ENCODE measurements at places on chromosomes 2 and 18.

DNA sequence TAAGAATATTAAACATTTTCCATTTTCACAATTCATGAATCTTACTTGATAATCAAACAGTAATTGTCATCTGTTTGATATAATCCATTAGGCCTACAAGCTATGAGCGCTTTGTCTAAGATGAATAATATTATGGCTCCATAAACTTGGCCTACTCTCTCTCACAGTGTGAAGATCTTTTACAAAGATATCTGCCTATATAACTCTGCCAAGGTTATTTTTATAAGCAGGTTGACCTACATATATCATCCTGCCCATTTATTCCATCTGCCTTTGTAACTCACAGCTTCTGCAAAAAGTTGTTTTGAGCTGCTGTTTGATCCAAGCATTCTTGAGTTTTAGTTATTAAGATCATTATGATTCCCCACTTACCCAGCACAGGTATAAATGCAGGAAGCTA is 158.3 kb downstream of the PDE11A start:
- no peak for DNase-seq

DNA sequence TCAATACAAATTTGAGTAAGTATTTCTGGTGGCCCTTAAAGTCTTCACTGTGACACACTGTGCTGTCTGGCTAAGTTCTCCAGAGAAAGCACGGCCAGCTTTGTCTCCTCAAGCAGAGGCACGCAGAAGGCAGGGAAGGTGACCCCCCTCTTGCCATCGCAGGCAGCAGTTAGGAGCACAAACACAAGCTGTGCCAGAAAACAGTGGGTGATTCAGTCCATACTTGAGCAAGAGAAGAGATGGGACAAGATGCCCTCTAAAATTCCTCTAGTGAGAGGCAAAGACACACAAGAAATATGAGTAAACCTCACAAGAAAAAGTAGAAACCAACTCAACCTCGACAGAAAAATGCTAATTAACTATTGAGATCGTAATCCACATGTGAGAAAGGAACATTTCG is 9.8 kb downstream of the MCEE start:
- no peak for DNase-seq

- DNase-seq = no peak
Observed at GRCh38 chr2:72081451-72081850, 66.2 kb downstream of the CYP26B1 start.

GRCh38 chr2:130372833-130373807 is 17.3 kb downstream of the PTPN18 start:
- no peak for DNase-seq

- DNase-seq = no peak
Observed at GRCh38 chr2:60555783-60556139, 2.3 kb upstream of the BCL11A start.

DNA sequence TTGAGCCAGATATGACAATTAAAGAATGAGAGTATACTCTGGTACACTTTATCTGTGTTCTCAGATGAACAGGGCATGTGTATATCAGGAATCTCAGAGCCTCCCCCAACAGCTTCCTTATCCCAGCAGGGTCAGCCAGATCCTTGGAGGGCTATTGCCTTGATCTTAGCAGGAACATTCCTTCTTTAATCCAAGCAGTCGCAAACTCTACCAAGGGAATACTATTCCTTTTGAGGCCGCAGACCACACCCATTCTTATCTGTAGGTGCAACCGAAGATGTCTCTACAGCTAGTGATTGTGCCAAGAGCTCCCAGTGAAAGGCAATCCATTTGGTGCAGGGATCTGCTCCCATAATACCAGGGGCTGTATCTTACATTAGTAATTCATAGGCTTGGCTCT is 118.3 kb upstream of the DOK6 start:
- DNase-seq = no peak

DNA sequence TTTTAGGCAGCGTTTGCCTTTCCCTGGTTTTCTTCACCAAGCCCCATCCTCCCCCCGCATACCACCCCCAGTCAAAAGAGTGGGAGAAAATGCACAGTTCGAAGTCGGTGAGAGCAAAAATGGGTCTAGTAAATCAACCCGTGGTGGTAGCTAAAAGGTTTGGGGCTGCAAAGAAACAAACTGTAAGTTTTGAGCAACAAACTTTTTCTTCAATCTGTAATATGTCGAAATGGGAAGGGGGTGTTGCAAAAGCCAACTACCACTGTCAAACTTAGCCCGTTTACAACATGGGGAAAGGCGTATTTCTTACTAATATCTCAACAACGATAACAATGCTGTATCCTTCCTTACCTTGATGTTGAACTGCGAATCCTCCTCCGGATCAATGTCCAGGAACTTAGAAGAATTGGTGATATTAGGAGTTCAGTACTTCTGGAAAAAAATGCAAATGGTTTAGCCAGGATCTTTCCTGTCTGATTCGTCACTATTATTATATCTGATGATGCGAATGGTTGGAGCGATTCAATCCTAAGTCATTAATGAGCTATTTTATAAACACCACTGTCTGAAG is 2.4 kb upstream of the SATB2 start:
- no peak for DNase-seq

DNA sequence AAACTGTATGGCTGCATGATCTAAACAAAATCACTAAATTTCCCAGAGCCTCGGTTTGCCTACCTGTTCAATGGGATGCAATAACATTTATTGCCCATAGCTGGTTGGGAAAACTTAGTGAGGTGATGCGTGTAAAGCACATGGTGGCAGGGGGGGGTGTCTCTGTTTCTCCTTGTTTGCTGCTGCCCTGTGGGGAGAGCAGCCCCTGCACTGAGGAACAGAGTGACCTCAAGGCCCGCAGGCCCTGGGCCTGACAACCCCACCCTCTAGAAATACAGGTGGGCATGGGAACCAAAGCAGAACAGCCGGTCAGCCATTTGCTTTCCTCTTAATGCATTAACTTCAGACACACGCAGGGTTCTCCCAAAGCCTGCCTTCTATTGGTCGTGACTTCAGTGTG is 55.1 kb upstream of the SLC66A3 start:
- DNase-seq = no peak

DNA sequence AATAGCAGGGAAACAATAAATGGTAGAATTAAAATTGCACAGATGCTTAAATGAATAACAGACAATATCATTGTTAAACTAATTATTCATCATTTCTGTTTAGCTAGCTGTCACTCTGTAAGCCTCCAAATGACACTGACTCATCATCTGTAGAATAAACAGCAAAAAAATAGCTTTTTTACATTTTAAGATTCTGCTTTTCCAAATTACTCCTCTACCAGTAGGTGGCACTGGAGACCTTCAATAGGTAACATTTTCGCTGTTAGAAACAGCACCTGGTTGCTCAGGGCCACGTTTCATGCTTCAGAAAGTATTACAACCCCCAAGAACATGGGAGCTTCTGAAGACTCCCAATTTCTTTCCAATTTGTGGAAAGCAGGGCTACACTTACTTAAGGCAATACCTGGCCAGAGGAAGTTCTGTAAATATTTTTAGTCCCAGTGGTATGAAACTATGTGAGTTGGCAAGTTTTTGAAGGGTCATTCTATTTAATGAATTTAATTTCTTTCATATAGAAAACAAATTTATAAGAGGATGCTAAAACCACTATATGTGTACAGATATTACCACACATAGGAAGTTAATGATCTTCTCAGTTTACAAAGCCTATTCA is 45.4 kb downstream of the TTN start:
- DNase-seq = peak; percentile 89

Data from NCI-H2227 treated with DMSO at 0.1 percent for 48 hours (cell line).